ENCODE measurements at places on chromosomes 3 and 15.

DNA sequence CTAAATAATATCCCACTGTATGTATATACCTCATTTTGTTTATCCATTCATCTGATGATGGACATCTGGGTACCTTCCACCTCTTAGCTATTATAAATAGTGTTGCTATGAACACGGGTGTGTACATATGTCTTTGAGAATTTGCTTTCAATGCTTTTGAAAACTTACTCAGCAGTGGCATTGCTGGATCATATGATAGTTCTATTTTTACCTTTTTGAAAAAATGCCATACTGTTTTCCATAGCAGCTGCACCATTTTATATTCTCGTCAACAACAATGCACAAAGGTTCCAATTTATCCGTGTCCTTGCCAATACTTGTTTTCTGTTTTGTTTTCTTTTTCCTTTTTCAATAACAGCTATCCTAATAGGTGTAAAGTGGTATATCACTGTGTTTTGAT is 77.1 kb downstream of the PEAK1 start:
- DNase-seq = no peak

- no peak for DNase-seq
These were observed 143.9 kb upstream of the UMPS start for GRCh38 chr3:124586126-124587052.

DNA sequence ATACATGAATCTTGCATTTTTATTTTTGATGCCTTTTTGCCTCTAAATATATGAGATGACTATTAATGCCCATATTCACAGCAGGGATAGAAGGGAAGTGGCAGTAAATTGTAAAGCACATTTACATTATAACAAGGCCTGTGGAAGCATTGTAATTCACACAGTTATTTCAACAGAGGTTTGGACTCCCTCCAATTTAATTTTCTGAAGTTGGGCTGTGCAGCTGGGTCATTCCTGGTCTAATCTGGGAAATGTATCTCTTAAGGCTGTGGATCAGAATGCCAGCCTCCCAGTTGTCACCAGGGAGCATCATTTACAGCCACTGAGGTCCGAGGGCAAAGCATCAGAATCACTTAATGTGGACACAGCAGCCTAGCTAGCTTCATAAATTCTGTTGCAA is 434.5 kb downstream of the MFSD1 start:
- DNase-seq = peak; percentile 71

- no peak for DNase-seq
These were observed 21.6 kb downstream of the BUB1B start for GRCh38 chr15:40182358-40183029.

GRCh38 chr15:55638764-55639163 is 50.6 kb upstream of the PYGO1 start:
- no peak for DNase-seq

DNA sequence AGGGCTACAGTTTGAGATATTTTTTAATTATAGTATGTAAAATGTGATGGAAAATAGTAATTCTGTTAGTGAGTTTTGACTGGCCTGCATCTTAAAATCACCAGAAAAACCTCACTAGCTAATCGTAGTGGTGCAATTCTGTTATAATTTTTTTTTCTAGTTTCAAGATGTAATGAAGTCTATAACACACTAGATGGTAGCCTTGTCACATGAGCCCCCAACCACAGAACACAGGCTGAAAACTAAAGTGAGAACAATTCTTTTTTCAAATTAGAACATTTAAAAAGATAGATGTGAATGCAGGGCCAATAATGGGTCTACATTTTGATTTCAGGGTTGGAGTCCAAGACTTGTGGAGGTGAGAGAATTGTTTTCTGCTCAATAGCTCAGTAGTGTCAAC is 83.3 kb upstream of the KCNH8 start:
- DNase-seq = no peak

DNA sequence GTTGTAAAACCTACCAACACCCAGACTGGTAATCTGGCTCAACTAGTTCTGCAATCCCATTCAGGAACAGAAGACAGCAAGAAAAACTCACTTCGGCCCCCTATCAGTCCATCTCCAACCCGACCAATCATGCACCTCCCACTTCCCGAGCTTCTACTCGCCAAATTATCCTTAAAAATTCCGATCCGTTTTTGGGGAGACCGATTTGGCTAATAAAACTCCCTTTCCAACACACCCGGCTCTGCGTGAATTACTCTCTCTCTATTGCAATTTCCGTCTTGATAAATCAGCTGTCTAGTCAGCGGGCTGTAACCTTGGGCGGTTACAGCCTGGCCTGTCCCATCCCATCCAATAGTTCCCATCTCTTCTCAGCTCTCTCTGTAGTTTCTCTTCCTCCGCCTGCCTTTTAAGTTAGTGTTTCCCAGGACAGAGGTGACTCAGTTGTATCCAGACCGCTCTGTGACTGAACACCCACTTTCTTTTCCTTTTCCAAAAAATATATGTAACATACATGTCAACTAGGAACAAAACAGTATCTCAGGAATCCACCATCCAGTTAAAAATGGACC is 780 bp upstream of the ACAD9 start:
- DNase-seq = peak; percentile 80

GRCh38 chr3:71511037-71511436 is 72.5 kb downstream of the FOXP1 start:
- DNase-seq = peak; percentile 98

GRCh38 chr3:171127611-171128010 is 101.1 kb upstream of the SLC2A2 start:
- DNase-seq = no peak

- DNase-seq = no peak
These were observed 143.6 kb upstream of the SLC6A11 start for GRCh38 chr3:10672422-10672821.

DNA sequence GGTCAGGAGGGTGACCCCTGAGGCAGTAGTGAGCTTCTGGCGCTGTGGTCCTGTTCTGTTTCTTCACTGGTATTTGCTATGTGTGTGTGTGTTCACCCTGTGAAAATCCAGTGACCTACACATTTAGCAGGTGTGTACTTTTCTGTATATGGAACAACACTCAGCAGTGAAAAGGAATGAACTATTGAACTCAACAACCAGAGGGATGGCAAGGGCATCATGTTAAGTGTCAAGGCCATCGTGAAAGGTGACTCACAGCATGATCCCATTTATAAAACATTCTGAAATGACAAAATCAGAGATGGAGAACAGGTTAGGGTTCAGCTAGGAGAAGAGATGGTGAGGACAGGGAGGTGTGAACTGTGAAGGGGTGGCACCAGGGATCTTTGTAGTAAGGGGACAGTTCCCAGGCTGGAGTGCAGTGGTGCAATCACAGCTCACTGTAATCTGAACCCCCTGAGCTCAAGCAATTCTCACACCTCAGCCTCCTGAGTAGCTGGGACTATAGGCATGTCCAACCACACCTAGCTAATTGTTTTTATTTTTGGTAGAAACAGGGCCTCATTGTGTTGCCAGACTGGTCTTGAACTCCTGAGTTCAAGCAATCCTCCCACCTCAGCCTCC is 10.0 kb upstream of the RAB43 start:
- DNase-seq = no peak

- no peak for DNase-seq
These were observed 23.2 kb upstream of the MAGEF1 start for GRCh38 chr3:184734903-184735701.

DNA sequence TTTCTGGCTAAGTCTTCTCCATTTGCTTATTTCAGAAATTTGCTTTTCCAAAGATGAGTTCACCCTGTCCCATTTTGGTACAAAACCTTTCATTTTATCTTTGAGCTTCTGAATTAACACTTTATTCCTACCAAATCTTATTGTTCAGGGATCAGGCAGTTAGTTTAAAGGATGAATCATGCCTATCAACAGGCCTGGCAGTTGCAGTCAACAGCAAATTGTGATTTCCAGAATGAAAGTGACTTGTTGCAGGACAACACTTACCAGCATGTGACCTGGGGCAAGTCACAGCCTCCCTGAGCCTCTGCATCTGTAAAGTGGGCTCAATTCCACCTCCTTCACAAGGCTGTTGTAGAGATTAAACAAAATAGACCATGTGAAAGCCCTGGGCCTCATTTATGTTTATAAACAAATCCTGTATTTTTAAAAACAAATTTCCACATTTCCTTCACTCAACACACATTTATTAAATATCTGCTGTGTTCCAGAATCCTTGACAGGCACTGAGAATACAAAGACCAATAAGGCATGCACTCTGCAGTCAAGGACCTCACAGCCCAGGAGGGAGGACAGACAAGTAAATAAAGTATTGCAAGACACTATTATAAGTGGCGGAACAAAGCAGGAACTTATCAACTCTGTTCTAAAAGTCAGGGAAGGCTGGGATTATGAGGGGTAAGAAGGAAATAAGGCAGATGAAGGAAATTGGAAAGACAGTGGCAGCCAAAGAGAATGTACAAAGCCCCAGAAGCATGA is 359.1 kb upstream of the IL12A start:
- DNase-seq = peak; percentile 23

DNA sequence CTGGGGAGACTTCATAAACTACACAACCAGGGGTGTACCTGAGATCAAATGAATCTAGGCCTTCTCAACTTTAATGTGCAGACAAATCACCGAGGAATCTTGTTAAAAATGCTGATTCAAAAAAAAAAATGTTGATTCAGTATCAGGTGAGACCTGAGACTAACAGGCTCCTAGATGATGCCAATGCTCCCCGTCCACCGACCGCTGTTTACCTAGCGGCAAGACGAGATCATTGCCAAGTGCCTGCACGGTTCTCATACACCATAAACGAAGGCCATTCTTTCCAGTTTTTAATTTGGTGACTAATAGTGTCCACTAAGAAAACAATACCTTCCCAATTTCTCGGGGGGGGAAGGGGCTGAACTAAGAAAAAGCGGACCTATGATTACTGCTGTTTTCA is 2.5 kb upstream of the FSIP1 start:
- DNase-seq = no peak

DNA sequence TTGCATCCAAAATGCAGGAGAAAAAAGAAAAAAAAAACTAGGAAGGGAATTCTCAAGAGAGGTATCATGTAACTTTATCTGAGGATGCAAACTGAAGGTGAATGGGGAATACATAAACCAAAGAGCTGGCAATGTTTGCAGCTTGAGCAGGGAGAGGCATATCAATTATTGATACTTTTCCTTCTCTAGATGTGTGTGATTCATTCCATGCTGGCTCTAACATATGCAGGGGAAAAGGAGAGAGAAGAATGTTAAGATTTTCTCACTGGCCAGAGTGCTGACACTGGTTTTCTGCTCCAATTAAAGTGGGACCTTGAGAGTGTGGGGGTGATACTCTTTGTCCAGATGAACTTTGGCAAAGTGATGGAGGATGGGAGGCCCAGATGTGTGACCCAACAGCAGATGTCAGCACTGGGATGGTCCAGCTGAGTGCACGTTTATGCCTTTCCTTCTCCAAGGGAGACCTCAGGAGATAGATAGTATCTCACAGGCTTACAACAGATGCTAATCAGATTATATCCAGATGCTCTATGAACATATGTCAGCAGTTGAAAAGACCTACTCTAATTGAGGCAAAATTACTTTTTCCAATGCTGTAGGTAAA is 50.0 kb upstream of the PSMD6 start:
- no peak for DNase-seq

All from iris pigment epithelial cell (primary cell).